GDM1 (cell line): ENCODE measurements at places on chromosomes 6 and 20.

DNA sequence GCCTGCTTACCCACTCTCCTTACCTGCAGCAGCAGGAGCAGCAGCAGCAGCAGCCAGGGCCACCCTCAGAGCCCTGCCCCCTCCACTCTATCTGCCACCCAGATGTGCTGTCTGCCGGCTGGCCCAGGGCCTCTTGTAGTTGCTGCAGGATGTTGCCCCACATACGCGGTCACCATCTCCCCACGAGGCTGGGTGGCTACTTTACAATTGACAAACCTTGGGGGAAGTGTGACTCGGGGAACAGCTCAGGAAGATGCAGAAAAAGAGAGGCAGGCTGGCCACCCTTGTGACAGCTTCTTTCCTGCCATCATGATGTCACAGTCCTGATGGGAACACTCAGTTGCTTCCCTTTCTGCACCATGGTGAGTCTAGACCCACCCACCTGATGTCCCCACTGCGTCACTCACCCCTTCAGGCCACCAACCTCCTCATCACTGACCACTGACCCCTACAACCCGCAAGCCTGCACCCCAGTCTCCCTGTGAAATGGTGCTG, 14.5 kb downstream of the TREM1 start:
- DNase-seq, result peak; percentile 60

- DNase-seq, result no peak
These were observed 354.4 kb downstream of the PRKN start for GRCh38 chr6:162373192-162373591.

DNA sequence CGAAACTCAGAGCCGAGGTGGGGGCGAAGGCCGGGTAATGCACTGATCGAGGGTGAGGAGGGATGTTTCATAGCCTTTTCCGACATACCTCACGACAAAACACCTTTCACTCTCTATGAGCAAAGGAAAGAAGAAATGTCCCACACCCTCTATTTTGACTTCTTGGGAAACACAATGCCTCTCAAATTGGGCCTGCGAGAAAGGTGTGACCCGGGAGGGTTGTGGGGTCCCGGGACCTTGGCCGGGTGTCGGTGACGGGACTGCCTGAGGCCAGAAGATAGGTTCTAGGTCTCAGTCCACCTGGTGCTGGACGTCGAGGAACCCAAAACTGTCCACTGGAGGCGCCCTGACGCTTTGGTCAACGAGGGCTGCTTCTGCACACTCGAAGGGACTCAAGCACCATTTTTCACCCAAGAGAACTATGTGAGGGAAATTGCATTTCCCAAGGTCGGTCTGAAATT, 41.1 kb upstream of the OSTM1 start:
- DNase-seq, result peak; percentile 10

GRCh38 chr6:48111143-48111506, at the start of gene PTCHD4:
TSS of gene PTCHD4 (minus strand) at chr6:48111197. CDS start at chr6:48068957, 42,240 bp downstream.
- peak; percentile 20 for DNase-seq

DNA sequence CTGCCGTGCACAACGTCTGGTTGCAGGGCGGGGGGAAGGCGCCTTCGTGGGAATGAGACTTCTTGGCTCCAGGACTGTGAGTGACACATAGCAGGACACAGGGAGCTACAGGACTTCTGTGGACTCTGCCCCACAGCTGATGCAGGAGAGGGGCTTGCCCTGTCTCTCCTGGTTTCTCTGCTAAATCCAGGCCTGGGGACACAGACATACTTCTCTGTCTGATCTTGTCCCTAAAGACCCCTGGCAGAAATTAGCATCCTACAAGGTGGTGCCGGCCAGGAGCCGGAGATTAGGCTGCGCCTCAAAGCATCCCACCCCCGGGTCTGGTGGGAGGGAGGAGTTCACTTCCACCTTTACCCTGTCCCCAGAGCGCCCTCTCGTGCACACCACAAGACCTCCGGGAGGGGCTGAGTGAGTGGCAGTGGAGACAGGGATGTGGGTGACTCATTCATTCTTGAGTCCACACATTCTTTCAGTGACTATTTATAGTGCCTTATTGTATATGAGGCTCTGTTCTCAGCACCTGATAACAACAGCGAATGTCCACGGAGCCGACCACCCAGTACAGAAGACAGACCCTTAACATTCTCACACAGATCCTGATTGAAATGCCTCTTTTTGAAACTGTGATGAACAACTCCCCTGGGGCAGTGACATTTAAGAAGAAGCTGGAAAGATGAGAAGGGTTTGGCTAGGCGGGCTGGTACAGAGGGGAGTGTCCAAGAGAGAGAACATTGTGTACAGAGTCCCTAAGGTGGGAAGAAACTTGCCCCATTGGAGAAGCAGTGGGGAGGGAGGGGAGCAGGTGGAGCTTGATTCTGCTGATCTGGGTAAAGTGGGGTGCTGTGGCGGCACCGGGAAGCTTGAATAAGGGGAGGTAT, 39.0 kb downstream of the GMPR start:
- peak; percentile 74 for DNase-seq

GRCh38 chr20:61967300-61967699, 98.4 kb downstream of the TAF4 start:
- no peak for DNase-seq

GRCh38 chr20:22473293-22473692, 111.1 kb downstream of the FOXA2 start:
- no peak for DNase-seq

DNA sequence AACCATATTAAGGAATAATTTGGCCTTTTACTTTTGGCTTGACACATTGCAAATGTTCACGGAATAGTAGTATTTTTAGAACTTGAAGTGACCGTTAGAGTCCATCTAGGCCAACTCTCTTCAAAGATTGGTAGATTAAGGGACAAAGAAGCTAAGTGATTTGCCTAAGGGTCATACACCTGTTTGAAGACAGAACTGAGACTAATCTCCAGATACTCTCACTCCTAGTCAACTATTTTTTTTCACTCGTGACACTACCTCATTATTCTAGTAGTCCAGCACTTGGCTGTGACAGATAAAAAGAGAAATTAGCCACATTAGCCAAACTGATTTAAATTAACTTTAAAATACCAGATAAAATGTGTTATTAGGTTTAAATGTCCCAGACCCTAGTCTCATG, 10.6 kb downstream of the ACSS2 start:
- DNase-seq, result no peak

GRCh38 chr6:53598265-53598907, 53.5 kb upstream of the GCLC start:
- no peak for DNase-seq

DNA sequence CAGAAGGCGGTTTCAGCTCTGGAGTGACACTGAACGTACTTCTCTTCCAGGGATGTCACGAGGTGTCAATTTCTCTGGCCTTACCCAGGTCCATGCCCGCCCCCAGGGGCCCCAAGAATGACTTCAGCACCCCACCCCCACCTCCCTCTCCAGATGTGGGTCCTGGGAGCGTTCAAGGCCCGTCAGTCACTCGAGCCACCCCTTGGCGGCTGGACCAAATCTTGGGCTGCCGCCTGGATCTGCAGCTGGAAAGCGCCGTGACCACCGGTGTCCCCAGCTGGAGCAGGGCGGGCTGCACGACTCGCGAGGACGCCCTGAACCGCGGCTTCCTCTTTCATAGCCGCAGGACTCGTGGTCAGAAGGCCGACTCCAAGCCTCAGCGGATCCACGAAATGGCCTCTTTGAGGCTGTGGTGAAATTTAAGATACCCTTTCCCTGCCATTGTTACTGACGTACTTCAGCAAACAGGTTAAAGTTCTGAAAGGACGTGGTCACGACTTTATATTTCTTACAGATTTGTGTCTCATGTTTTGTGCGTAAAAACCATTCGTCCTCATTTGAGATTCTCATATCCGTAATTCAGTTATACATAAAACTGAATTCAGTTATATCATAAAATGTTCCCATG, 29.3 kb downstream of the TRIM38 start:
- peak; percentile 59 for DNase-seq

DNA sequence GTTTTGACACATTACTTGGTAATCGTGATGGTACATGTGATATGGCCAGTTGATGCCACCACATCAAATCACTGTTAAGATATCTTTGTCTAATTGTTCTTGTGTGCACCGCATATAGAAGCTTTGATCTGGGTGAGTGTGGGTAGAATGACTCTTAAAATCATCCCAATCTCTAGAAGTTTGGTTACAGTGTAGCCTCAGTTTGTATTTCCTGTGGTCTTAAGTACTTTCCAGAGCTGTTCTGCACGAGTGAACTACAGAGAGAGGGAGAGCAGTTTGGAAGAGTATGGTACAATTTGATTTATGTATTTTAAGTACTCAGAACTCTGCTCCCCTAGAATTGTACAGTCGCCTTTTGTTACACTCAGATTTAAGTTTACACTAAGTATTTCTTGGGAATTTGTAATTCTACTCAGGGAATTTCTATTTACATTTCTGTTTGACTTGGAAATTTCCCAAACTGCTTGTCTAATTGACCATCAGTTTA, 37.5 kb downstream of the SNX9 start:
- DNase-seq, result no peak

- DNase-seq, result no peak
These were observed 34.0 kb upstream of the SCGN start for GRCh38 chr6:25617997-25618396.

DNA sequence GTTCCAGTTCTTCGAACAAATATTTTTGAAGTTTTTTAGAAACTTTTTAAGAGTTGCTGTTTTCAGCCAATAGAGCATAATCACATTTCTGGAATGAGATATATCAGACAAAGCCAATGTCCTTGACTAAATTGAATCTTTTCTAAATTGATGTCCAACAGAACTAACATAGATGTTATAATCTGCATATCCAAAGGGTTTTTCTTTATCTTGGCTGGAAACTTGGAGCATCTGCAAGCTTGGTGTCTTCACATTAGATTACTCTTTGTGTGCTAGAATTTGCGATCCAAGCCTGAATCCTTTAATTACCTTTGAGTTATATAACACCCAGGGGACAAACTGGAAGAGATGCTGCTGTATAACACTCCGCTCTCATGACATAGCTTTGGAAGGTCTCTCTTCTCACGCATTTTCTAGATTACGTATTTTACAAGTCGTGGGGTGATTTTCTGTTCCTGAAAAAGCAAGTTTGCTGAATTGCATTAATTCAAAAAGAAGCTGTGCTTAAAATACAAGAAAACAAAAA, 64.4 kb upstream of the FUCA2 start:
- no peak for DNase-seq

DNA sequence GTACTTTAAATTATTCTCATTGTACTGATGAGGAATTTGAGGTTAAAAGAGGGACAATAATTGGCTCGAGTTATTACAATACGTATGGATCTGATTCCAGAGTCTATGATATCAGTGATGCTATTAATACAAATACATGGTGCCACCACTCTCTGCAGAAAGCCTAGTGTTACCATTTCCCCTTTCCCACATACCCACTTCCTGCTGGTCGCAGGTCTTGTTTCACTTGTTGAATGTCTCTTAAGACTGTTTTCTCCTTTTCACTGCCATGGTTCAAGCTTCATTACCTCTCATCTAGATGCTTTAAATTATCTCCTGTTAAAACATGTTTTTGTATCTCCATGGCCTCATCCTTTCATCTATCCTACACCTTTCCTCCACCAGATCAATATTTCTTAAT, 62.0 kb downstream of the FHL5 start:
- no peak for DNase-seq

GRCh38 chr6:24933266-24933665, 2.5 kb downstream of the RIPOR2 start:
- no peak for DNase-seq

- no peak for DNase-seq
These were observed 366.8 kb downstream of the TAF4 start for GRCh38 chr20:61698598-61699494.

DNA sequence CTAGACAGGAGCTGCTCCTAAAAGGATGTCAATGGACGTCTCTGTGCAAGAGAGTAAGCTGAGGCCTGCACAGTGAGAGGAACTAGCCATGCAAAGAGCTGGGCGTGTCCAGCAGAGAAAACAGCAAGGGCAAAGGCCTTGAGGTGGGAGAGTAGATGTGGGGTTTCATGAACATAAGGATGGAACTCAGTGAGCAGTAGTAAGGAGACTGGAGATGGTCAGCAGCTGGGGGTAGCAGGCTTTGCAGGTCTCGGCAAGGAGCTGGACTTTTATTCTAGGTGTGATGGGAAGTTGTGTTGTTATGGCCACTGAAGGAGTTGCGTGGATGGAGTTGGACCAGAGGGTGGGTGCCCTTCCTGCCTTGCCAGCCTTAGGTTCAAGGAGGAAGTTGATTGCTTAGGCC, 90.7 kb upstream of the SIRPA start:
- DNase-seq, result no peak

GRCh38 chr6:4124351-4124750, 11.0 kb downstream of the ECI2 start:
- no peak for DNase-seq

DNA sequence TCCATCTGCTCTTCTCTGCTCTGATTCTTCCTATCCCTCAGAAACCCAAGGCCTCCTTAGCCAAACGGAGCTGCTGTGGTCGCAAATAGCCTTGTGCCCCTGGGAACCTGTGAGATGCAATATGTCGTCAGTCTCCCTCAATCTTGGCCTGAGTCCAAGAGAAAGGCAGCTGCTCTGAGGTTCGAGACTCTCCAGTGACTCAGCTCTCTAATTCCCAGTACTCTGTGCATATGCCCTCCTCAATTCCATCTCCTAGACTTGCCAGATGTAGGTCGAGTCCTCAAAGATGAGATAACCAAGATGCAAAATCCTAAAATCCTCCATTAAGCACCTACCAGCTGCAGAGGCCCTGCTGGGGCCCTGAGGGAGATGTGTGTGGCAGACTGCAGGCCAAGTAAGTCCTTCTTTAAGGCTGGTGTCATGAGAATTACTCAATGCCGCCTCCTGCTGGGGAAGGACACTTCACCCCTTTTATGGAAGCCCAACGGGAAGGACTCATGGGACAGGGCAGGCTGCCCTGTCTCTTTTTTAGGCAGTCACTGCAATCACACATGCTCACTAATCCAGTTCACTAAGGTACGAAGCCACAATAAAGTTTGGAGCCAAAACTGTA, 28.5 kb downstream of the C6orf15 start:
- peak; percentile 27 for DNase-seq
